ENCODE measurements at places on chromosomes 2 and 18.

DNA sequence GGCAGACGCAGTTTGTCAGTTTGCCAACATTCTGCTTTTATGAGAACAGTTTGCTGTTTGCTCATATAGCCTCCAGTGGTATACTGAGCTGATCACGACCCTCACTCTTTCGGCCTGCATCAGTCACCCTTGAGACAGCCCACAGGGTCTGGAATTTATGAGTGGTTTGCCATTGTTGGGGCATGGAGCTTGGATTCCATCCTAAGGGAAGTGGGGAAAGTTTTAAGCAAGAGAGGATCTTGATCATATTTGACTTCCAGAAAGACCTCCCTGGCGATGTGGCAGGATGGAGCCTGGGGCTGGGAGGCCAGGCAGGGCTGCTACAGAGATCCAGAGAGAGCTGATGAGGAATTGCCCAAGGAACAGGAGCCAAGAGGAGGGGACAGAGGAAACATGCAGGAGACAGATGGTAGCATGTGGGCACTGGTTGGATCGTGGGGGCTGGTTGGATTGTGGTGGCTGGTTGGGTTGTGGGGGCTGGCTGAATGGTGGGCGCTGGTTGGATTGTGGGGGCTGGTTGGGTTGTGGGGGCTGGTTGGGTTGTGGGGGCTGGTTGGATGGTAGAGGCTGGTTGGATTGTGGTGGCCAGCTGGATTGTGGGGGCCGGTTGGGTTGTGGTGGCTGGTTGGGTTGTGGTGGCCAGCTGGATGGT is 27.3 kb upstream of the GPR17 start:
- DNase-seq: no peak

DNA sequence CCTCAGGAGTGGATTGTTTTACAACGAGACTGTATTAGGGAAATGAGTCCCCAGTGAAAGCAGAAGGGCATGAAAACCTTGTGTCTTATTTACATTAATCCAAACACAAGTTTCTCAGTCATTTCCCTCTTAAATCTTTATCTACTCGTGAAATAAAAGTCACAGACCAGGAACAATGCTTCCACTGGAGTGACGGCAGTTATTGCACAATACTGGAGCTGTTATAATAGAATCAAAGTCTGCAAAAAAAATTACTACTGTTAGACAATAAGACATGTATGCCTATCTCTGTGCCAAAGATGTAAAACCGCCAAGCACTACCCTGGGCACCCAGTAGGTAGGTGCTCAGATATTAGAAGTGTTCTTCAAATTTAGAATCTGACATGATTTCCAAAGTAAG is 375.5 kb downstream of the ZNF521 start:
- no peak for DNase-seq

- DNase-seq: no peak
Measured at GRCh38 chr2:27720004-27720551, 51.4 kb upstream of the MRPL33 start.

GRCh38 chr18:53906681-53907080 is 317.8 kb downstream of the MBD2 start:
- DNase-seq: no peak

DNA sequence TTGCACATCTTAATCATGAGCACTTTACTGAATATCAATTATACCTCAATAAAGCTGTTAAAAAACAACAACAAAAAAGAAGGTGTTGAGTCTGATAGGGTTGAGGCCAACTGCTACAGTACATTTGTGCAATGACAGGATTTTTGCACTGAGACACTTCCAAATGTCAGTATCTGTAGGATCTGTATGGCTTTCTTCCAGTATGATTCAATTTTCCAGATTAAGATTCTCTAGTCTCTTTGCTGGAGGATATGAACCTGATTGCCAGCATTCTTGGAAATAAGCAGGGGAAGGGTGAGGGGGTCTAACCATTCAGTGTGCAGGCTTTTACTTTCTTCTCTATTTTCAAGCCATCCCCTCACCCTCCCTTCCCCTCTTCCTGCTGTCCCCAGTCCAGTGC is 85.1 kb downstream of the SEMA4F start:
- DNase-seq: no peak

DNA sequence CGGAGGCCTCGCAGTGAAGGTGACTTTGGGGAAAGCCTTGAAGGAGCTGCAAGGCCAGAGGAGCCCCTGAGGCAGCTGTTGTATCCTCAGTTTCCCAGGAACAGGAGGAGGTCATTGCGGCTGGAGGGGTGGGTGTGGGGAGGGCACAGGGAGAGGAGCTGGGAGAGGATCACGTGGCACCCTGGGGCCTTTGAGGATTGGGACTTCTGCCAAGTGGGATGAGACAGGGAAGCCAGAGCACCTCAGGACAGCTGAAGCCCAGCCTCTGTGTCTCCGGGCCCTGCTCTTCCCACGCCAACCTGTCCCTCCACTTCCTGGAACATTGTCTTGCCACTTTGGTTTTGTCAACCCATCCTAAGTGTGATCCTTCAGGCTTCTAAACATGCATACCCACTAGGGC is 19.4 kb upstream of the RRM2 start:
- no peak for DNase-seq

- DNase-seq: no peak
Measured at GRCh38 chr2:173520918-173521317, 166.2 kb downstream of the CDCA7 start.

DNA sequence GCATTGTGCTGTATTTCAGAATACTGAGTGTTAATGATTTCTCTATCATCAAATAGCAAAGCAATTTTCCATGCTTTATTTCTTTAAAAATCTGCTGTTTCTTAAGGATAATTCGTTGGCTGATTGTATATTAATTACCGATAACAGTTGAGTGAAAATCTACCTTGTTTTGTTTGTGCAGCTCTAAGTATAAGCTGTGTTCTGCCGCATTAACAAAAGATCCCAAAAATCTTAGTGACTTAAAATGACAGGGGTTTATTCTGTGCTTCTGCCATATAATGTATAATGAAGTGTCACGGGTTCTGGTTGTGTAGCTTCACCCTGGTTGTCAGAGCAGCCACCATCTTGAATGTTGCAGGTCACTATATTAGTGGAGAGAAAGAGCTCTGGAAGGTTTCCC is 196.1 kb downstream of the ACTR3 start:
- DNase-seq: no peak

DNA sequence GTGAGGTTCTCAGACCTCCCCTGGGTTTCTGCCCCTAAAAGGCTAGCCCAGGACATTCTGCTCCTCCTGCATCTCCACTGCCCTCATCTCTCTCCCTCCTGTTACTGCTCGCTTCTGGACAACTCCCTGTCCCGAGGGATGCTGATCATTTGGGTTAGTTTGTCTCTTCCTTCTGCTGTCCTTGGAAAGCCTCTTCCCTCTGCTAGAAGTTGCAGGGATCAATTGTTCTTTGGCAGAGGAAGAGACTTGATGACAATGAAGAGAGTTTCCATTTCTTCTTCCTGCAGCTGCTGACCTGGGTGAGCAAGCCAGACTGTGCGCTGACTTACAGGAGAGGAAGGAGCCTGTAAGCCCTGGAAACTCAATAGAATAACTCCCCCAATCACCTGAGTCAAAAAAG is 68.9 kb downstream of the RDH14 start:
- DNase-seq: no peak

- DNase-seq: no peak
Measured at GRCh38 chr2:1791006-1791605, 46.8 kb upstream of the PXDN start.

- DNase-seq: no peak
Measured at GRCh38 chr2:23198316-23199114, 186.5 kb upstream of the KLHL29 start.

DNA sequence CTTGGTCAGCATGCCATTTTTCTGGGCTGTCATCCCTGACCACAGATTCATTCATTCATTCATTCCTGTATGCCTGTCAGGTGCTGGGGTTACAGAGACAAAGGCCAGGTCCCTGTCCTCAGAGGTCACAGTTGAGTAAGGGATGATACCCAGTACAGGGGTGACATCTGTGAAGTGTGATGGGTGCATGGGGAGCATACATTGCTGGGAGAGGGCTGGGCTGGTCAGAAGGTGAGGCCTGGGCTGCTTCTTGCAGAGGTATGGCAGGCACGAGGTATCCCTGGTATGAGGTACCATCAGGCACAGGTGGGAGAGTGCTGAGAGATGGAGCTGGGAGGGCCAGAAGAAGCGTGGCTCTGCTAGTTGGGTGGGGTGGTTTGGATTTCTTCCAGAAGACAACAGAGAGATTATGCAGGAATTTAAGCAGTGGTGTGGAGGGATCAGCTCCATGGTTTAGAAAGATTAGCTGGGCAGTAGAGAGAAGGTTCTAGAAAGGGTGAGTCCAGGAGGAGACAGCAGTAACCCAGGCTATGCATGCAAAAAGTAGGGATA is 181.9 kb upstream of the HAAO start:
- DNase-seq: no peak

- DNase-seq: no peak
Measured at GRCh38 chr2:179925713-179926112, 64.3 kb upstream of the ZNF385B start.

GRCh38 chr2:215379948-215380347 is 55.9 kb downstream of the FN1 start:
- DNase-seq: no peak

DNA sequence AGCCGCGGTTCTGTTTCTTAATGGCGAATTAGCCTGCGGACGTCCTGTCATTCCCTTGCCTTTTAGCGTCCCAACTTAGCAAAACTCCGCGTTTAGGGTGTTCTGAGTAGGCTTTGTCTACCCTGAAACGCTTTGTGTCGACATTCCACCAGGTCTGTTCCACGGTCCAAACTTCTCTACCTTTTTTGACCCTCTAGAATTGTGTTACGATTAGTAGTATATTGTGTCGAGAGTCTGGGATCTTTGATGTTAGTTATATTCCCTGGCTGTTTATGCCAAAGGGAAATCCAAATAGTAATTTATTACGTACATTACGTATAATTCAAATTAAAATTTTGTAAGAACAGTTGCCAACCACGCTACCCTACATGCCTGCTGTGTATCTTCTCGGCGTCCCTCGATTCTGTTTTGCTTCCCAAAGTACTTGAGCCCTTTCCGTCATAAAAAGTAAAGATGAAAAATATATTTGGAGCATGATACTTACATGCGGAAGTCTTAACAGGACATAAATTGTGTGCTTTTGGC is 495 bp upstream of the TTC32 start:
- DNase-seq: no peak

DNA sequence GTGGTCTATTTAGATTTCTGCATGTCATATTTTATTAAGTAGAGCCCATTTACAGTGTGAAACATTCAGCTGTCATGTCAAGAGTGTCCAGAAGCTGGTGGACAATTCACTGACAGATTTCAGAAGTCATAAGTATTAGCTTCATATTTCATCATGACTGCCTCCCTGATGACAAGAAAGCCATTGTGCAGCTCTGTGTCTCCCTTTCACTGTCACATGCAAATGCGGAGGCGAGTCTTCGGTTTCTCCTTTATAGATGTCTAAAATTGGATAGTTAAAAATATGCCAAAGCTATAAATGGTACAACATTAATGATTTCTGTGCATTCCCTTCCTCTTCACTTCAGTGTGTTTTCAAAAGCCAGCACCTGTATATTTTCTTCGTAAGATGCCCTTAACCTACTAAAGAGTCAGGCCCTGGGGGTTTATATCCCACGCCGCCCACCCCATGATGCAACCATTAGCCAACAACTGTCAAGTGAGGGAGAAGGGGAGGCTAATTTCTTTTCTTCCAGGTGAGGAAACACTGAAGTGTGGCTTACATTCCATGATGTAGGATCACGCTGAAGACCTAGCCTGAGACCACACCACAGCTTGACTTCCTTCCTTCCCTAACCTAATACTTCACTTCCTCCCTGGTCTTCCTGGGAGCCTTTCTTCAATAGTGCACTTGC is 99.6 kb upstream of the DDX18 start:
- DNase-seq: no peak

GRCh38 chr18:61076986-61077385 is 256.2 kb upstream of the CDH20 start:
- no peak for DNase-seq

GRCh38 chr2:156031121-156031520 is 301.4 kb downstream of the NR4A2 start:
- no peak for DNase-seq

DNA sequence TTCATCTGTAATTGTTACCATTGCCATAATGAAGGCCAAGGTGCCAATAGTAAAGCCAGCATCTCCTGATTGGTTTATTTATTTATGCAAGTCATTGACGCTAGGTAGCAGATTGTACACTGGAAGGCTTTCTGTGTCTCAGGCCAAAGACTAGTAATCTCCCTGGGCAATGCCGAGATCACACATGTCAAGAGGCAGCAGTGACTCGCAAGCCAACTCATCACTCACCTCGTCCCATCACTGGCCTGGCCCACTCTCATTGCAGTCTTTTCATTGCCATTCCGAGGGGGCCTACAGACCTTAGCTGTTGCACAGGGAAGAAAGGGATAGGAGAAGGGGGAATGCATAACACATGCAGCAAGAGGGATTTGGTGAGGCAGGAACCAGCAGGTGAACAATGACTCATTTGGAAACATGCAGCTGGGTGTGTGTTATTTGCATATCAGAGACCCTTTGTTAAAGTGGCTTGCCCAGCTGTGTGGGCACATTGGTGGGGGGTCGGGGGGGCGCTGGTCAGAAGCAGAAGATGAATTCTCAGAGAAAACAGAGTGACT is 448.7 kb upstream of the HNRNPA3 start:
- DNase-seq: no peak

DNA sequence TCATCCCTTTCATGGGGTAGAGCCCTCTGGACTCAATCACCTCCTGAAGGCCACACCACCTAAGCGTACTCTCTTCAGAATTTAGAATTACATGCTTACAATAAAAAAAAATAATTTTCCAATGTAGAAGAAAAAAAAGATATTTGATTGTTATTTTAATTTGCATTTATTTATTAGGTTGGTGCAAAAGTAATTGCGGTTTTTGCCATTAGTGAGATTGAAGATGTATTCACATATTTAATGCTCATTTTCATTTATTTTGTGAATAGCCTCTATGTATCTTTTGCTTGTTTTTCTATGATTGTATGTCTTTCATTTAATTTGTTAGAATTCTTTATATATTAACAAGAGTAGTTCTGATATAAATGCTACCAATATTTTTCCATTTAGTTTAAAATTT is 220.5 kb downstream of the RND3 start:
- no peak for DNase-seq
